ENCODE measurements at places on chromosomes 2 and 18.

DNA sequence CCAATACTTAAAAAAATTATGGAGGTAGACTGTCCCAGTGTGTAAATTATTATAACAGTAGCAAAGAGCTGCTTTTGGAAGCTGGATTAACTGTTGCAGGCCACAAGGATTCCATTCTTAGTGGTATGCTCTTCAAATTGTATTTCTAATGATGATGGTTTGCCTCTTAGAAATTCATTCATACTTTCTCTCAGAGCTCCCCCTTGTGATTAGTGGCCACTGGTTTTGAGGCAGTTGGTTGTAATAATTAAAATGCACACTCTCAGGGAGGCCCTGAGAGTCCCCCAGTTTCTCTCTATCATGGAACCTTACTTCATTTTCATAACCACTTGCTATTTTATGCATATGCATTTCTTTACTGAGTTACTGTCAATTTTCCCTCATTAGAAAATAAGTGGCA, 122.5 kb downstream of the PLA2R1 start:
- DNase-seq, result no peak

- DNase-seq, result no peak
Measured at GRCh38 chr18:28890791-28891190, 713.9 kb upstream of the CDH2 start.

GRCh38 chr18:44609181-44609941, 71.3 kb upstream of the SETBP1 start:
- DNase-seq, result no peak

DNA sequence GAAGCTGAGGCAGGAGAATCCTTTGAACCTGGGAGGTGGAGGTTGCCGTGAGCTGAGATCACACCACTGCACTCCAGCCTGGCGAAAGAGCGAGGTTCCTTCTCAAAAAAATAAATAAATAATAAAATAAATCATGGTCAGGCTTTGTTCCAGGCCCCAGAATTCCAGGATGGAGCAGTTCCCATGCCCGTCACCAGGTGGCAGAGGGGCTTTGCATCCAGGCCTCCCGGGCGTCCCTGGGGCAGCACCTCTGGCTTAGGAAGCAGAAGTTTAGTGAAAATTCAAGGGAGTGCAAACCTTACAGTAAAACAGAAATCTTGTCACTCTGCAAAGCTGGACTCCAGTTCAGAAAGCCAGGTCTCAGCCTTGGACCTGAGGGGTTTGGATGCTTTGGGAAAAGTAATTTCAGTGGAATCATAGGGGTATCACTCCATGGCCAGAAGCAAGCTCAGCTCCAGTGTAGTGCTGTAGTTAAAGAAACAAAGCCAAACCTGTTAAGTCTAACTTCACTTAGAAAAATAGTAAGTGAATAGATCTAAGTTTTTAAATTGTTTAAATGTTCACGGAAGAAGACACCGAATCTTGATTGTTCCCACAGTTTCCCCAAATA, 512.7 kb downstream of the CMPK2 start:
- DNase-seq, result no peak

DNA sequence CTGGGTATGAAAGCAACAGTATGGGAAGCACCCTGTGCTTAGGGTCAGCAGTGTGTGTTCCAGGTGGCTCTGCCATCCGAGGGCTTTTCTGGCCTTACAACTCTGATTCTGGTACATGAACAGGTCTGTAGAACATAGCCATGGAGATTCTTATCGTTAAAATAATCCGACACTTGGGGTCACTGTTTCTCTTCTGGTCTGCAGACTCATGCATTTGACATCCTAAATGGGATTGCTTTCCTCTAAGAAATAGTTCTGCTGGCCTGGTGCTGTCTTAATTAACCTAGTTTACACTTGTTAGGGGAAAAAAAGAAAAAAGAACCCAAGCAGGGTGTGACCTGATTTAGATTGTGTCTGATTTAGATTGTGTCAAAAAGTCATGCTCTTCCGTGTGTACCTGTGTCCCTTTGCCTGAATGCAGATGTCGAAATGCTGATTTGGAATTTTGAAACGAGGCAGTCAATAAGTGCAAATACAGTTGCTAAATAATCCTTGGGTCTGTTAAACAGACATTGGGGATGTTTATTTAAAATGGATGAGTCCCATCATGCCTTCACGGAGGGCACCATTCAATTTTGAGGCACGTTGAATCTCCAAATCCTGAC, 59.6 kb downstream of the TRPM8 start:
- no peak for DNase-seq

DNA sequence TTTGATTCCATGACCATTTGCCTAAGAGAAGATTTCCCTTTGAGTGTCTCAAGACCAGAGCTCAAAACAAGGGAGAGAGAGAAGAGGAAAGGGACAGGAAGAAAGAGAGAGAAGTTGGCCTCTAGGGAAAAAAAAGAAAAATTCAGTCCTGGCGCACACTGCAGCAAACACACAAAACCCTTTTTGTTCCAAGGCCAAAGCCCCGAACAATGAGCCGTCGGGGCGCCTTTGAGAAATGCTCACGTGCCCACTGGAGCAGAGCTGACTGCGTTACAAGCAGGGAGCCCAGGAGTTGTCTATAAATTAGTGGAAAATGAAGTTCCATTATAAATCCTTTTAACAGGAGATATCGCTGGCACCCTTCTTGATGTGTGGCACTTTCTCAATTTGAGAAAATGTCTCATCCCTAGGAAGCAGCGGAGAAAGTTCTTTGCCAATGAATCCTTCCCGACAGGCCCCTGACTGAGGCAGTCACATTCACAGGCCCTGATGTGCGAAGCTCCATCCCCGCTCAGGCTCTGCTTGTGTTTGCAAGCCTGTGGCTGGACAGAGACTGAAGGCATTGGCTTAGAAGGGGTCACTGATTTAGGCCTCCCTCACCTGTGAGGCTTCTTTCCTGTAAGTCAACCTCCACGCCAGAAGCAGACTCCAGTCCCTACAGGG, 32.1 kb upstream of the NCKAP5 start:
- no peak for DNase-seq

- no peak for DNase-seq
Measured at GRCh38 chr2:6995391-6996097, 78.3 kb downstream of the RNF144A start.

GRCh38 chr2:216665242-216665641, 30.1 kb downstream of the IGFBP5 start:
- DNase-seq, result no peak

DNA sequence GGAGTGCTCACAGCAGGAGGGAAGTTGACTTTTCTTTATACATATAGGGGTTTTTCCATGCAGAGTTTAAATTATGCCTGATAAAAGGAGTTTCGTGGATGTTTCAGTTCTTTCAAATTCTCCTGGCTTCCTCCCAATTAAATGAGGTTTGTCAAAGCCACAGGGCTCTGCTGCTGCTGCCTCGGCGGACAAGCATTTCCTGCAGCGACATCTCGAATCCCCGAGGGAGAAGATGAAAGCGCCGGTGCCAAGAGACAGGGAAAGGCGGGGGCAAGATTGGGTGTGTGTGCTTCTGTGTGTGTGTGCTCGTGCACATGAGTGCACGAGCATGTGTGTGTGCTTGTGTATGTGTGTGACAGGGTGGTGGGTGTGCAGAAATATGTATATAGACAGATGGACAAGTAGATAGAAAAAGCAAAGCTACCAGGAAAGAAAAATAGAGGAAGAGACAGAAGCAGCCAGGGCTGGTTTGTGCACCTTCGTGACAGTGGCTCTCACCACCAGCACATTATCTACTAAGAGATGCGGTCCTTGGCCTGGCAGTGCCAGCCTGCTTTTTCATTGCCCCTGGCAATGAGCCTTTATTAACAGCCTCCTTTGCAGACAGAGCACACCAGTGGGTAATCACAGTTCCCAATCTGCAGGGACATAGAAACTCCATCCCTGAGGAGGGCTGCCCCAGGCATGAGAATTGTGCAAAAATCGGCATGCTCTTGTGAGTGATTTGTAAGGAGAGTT, 76.2 kb downstream of the CDK15 start:
- no peak for DNase-seq

- no peak for DNase-seq
Measured at GRCh38 chr2:9313443-9313842, 106.8 kb downstream of the ASAP2 start.

DNA sequence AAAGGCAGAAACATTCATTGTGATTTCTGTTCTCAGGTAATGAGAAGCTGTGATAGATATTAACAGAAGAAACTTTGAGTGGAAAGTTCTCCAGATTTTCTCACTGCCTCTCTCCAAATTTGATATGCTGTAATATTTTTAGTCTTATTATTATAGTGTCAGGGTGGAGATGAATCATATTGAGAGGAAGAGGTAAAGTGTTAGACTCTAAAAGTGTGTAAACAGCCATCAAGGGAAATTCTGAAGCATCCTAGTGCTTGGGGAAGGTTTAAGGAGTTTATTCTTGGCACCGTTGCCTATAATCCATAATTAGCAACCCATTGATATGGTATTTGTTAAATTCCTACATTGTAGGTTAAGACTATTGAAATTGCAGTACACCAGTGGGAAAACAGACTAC, 104.7 kb upstream of the NABP1 start:
- no peak for DNase-seq

- no peak for DNase-seq
Measured at GRCh38 chr2:78676921-78677696, 348.4 kb upstream of the REG3G start.

- no peak for DNase-seq
Measured at GRCh38 chr2:216559625-216560156, 61.0 kb downstream of the RPL37A start.

DNA sequence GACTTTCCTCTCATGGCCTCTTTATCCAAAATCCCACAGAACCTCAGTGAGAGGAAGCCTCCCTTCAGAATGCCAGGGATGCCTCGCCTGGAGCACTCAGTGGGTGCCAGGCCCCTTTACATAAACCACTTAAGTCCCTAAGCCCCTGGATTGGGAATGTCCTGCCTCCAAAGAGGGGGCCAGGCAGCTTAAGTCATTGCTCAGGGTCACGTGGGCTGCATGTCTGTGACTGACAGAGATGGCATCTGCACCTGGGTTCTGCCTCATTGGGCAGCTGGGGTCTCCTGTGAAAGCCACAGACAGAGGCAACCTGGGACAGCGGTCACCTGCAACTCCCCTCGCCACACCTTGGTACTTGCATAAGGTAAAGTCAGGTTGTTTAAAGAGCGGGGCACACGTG, 93.5 kb downstream of the MYT1L start:
- DNase-seq, result no peak

DNA sequence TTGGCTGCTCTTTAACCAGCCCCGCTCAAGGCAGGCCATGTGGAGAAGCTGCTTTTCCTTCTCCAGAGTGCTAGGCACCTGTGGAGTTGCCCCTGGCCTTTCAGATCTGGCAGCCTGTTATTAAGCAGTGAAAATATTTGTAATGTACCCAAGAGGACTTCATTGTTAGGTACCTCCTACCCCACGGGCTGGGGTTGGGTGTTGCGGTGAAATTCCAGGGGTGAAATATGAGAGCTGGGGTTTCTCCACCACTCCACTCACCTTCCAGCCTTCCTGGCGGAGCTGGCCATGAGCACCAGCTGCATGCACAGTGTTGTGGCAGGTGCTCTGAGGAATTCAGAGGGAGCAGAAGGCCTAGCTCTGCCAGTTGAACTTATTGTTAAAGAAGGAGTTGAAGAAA, 39.1 kb downstream of the NTSR2 start:
- DNase-seq, result no peak

DNA sequence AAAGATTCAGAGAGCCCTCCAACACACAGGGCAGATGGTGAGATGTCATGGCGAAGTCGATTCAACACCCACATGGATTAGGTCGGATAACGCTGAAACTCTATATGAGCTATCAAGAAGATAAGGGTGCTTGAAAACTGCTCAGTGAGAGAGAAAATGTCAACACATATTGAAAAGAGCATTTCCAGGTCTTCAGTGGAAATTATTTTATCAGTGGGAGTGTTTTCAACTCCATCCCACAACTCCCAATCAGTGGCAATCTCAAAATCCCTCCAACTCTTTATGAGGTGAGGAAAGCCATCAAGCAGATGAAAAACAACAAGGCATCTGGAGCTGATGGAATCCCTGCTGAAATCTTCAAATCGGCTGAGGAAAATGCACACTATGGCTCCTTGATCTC, 104.5 kb upstream of the KLHL14 start:
- DNase-seq, result no peak

GRCh38 chr2:231422056-231422455, 26.5 kb downstream of the B3GNT7 start:
- no peak for DNase-seq

GRCh38 chr2:289362-290089, 1.6 kb upstream of the ALKAL2 start:
- DNase-seq, result no peak

- DNase-seq, result no peak
Measured at GRCh38 chr2:64291181-64291580, 147.0 kb upstream of the PELI1 start.

DNA sequence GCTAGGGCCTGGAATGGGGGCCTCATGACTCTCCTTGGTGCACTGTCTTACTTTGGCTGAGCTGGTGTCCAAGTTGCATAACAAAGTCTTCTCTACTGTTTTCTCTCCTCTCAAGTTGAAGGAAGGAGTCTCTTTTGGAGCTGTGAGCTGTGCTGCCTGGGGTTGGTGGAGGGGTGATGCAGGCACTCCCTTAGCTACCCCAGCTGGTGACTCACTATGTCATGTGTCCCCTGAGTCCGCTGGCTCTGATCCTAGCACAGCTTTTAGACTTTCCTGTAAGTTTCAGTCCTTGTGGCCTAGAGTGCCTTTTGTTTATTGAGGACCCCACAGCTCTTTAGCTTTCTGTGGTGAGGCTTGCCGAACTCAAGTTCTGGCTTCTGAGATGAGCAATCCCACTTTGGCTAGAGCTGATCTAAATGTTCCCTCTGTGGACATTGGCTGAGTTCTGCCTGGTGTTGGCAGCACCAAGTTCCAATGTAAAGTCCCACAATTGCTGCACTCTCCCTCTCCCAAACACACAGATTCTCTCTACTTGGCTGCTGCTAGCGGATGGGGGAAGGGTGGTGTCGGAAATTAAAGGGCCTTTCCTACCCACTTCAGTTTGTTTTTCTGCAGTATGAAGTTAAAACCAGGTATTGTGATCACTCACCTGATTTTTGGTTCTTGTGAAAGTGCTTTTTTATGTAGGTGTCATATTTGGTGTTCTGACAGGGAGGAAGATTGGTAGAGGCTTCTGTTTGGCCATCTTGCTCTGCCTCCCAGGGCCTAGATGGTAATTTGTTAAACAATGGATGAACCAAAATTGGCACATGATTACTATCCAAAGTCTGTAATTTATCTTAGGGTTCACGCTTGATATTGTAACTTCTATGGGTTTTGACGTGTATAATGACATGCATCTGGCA, 83.2 kb downstream of the COMMD1 start:
- no peak for DNase-seq
